ENCODE measurements at places on chromosomes 12 and 14. TPM values are rescaled to one million over a fixed set of nuclear protein-coding genes. Genes with fewer than 3 reads are reported as not detected.

The METAP2 gene
- 121 TPM for total RNA-seq

- H3K27ac ChIP-seq = no peak overlapping the region
- H3K36me3 ChIP-seq = peaks cover 2% of the 10 kb centered on the region
- no peak overlapping the region for H3K4me3 ChIP-seq
- H3K27me3 ChIP-seq = peaks cover under 1% of the 10 kb centered on the region
Measured at GRCh38 chr14:66293533-66294105, 192.6 kb upstream of the CCDC196 start.

GRCh38 chr12:56315249-56315621 lies 553 bp downstream of the CNPY2 start:
- H3K27ac ChIP-seq = peak overlapping the region; percentile 96
- peaks cover 26% of the 10 kb centered on the region for H3K36me3 ChIP-seq
- H3K27me3 ChIP-seq = no peaks in the 10 kb centered on the region

DNA sequence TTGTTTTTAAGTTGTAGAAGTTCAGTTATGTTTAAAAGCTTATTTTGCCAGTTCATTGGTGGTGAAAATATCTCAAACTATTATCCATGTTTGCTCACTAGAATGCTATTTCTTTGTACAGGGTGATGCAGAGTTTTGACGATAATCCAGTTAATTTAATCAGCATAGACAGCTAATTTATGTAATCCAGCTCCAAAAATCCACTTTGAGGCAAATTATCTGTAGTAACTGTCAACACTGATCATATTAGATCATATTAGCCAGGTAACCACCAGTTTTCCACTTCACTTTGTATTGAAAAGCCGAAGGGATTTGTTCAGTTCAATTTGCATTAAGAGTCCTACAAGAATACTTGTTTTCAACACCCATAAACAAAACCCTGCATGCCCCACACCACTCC lies 378.6 kb downstream of the PDZRN4 start:
- H3K27me3 ChIP-seq = no peaks in the 10 kb centered on the region
- H3K27ac ChIP-seq = no peak overlapping the region
- no peak for DNase-seq
- no peak overlapping the region for H3K4me3 ChIP-seq
- H3K4me1 ChIP-seq = no peaks in the 10 kb centered on the region

GRCh38 chr12:113823016-113823415 lies 143.1 kb downstream of the RBM19 start:
- H3K36me3 ChIP-seq = peaks cover 1% of the 10 kb centered on the region
- no peak for DNase-seq
- no peak overlapping the region for H3K27ac ChIP-seq
- H3K27me3 ChIP-seq = no peaks in the 10 kb centered on the region
- no peak overlapping the region for H3K4me3 ChIP-seq

All from activated T-helper 1 cell treated with anti-CD3 and anti-CD28 coated beads, Interleukin-12 subunit alpha, Interleukin-12 subunit beta, Interleukin-2, Interleukin-4 antibody, amounts not matched to agents 30 ng/mL and 10 ng/mL and 1 ng/mL, durations not matched to agents 14 hours and 24 hours and 36 hours (primary cell).